ENCODE measurements at places on chromosomes 6 and 20. TPM values are rescaled to one million over a fixed set of nuclear protein-coding genes. Genes with fewer than 3 reads are reported as not detected.

Gene TBC1D20
- total RNA-seq, result 27.4 TPM

Gene PRR18
- not detected for total RNA-seq

Gene CCHCR1
- 14.6 TPM for total RNA-seq

Gene SLC22A3
- total RNA-seq, result 0.07 TPM

Gene SLC13A3
- 0.43 TPM for total RNA-seq
